ENCODE measurements at places on chromosomes 2 and 18.

GRCh38 chr2:224946895-224947294 is 95.4 kb downstream of the DOCK10 start:
- DNase-seq: no peak

- DNase-seq: no peak
These were observed 232.3 kb upstream of the MYT1L start for GRCh38 chr2:2563309-2563860.

GRCh38 chr2:237673130-237674001 is 46.0 kb downstream of the LRRFIP1 start:
- DNase-seq: peak; percentile 78

DNA sequence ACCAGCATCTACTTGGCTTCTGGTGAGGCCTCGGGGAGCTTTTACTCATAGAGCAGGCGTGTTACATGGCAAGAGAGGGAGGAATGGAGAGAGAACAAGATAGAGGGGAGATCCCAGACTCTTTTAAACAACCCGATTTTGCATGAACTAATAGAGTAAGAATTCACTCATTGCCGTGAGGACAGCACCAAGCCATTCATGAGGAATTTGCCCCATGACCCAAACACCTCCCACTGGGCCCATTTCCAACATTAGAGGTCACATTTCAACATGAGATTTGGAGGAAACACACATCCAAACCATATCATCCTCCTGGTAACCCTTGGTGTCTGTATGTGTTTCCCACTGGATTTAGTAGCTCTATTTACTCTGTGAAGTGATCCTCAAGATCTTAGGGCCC is 249.9 kb upstream of the SP5 start:
- DNase-seq: peak; percentile 6

GRCh38 chr2:196220671-196221070 is 49.3 kb upstream of the STK17B start:
- no peak for DNase-seq

DNA sequence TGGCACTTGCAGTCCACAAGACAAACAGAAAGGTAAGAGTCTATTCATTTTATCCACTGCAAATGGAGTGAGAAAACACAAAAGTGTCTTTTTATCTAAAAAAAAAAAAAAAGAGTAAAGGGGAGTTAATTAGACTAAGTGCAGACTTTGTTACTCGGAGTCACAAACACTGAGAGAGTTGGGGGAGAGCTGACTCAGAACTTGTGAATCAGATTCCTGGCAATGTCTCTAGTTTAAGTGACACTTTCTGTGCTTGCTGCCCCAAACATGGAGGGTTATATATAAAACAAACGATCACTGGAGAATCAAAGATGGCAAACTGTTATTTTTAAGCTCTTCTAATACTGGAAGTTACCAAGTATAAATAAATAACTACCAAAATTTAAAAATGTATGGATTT is 505.8 kb upstream of the NRP2 start:
- no peak for DNase-seq

DNA sequence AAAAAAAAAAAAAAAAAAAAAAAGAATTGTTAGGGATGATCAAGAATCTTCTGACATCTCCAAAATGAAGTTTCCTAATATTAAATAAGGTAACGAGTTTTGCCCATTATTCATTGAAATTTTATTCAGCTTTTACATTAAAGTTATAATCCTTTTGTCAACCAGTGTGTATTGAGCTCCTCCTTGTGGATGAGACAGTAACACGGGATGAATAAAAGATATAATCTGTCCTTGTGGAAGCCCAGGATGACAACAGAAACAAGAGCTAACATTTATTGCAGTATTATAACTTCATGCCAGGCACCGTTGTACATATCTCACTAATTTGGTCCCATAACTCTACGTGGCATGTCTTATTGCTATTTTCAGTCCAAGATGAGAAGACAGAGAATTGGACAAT is 33.4 kb upstream of the SERPINB7 start:
- no peak for DNase-seq

DNA sequence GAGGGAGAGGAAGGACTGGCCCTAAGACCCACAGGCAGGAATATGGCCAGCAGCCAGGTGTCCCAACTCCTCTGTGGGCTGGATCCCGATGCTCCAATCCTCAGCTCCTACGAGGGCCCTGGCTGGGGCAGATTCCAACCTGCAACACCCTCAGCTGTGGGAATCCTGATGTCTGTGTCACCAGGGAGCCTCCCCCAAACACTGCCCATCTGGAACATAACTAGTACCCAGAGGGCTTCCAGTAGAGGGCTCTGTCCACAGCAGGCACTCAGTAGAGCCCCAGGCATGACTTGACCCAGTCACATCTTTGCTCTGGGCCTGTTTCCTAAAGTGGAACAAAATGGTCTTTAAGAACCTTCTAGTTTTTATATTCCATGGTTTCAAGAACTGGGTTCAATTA is 20.6 kb upstream of the LOXHD1 start:
- DNase-seq: no peak

- no peak for DNase-seq
These were observed 702.2 kb downstream of the ERBB4 start for GRCh38 chr2:211836409-211836808.

GRCh38 chr2:234593636-234594035 is 96.8 kb upstream of the ARL4C start:
- DNase-seq: no peak

DNA sequence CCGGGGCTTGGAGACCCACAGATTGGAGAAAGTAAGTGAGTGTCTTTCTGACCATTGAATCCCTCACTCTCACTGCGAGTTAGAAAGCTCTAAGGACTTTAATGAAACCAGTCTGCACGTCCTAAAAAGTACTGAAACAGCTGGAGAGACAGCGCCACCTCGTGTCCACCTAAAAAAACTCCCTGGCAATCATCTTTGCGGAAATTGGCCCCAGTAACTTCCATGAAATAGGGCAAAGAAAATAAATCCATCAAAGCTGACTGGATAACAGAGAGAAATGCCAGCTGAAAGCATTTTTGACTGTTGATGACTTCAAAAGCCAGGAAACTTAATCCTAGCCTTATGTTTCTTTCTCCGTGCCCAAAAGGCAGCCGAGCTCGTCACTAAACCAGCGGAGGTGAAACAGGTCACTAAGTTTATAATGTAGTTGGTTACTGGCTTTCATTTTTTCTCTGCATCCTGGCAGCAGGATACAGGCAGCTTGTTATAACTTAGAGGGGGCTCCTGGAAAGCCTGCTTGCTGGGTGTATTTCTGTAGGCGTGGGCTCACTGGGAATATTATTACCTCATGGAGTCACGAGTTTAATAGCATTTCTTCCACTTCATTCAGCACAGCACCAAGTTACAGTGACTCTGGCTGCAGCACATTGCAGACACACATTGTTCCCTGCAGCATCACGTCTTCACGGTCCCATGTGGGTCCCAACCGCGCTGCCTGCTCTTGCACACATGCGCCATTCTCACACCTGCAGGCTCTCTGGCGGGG is 266.5 kb downstream of the HRH4 start:
- DNase-seq: peak; percentile 57

DNA sequence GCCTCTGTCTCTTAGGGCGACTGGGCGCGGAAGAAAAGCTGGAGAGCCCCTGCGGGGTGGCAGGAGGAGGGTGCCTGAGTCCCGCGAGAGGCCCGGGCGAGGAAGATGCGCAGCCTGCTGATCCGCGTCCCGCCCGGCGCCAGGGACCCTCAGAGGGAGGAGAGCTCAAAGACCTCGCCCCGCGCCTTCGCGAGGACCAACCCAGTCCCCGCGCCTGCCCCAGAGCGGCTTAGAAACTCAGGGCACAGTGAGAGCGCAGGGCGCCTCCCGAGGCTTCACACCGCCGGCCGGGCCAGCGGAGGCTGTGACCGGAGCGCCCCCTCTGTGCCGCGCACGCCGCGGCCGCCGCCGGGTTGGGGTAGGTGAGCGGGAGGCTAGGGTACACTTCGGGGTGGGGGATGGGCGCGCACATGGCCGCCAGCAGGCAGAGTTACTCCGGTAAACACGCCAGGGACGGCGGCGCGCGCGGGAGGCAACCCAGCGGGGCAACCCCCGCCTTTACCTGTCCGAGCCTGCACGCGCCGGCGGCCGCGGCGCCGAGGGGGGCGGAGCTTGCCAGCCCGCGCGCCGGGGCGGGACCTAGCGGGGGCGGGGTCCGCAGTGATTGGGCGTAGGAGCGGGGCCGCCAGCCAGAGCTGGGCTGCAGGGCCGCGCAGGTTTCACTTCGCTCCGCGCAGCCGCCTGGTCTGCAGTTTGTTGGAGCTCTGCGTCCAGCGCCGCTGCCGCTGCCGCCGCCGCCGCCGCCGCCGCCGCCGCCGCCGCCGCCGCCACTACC is at the start of gene BCL2L11:
TSS of gene BCL2L11 (plus strand) at position 662 of the 775 bp plus-strand sequence. CDS start 2,832 bp downstream, outside the sequence.
- DNase-seq: peak; percentile 96

DNA sequence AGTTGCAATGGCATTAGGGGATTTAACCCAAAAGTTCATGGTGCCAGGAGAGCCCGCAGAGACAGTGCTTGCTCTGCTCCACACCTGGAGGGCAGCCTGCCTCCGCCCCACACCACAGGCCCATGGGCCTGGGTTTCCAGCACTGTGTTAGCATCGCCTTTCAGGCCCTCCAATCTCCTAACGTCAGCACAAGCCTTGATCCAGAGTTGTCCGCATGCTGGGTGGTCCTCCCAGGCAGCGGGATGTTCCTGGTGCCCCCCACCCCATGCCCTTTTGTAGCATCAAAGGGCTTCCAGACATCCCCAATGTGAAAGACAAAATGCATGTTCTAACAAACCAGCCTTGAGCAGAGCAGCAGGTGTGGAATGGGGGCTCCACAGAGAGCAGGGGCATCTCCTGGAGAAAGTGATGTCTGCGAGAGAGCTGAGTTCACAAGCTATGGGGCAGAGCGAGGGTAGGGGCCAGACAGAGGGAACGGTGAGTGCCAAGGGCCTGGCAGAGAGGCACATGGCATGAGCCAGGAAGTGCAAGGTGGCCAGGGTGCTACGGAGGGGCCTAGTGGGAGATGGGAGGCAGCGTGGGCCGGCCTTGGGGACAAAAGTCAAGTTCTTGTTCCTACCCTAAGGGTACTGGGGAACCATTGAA is 119.2 kb downstream of the CYP26B1 start:
- peak; percentile 7 for DNase-seq

- peak; percentile 7 for DNase-seq
These were observed 14.5 kb downstream of the TMEM247 start for GRCh38 chr2:46493971-46494250.

DNA sequence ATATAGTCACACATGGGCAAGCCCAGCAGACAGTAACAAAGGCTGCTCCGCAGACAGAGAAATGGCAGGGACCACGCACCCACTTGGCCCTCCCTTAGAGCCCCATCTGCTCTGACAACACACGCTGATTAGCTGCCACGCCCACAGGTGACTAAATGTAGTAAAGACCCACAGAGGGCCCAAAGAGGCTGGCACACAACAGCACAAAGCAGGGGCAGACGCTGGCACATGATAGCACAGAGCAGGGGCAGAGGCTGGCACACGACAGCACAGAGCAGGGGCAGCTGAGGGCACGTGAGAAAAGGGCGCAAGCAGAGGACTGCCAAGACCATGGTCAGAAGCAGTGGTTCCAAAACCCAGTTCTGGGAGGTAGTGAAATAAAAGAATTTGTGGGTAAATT is 10.6 kb downstream of the AFG3L2 start:
- DNase-seq: no peak

DNA sequence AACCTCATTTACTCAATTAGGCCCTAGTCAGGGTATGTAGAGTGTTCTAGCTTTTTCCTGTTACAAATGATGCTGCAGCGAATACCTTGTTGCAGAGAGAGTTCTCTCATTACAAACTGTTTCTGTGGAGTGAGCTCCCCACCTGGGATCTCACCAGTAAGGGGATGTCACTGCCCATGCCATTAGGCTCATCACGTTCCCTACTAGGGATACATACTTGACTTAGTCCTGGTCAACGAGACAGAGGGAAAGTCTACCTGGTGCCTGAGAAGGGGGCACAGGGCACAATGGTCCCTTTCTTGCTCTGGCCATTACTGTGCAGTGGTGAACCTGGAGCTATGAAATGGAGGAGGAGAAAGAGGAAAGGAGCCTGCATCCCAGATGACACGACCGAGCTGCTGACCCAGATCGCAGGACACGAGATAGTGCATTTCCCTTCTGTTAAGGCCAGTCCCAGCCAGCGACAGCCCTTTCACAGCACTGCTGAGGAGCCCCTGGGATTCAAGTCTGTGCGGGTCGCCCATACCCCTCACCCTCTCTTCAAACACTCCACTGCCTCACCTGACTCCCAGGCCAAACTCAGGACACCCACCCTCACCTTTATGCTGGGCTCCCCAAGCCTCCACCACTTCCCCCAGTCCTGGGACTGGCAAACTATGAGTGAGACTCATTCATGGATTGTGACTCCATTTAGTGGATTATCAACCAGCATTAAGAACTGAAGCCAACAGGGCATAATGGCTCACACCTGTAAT is 16.0 kb downstream of the MALL start:
- DNase-seq: no peak

- DNase-seq: peak; percentile 21
These were observed 214.0 kb downstream of the CYP26B1 start for GRCh38 chr2:71933467-71934319.

- DNase-seq: no peak
These were observed 122.2 kb upstream of the OSR1 start for GRCh38 chr2:19480673-19481072.

DNA sequence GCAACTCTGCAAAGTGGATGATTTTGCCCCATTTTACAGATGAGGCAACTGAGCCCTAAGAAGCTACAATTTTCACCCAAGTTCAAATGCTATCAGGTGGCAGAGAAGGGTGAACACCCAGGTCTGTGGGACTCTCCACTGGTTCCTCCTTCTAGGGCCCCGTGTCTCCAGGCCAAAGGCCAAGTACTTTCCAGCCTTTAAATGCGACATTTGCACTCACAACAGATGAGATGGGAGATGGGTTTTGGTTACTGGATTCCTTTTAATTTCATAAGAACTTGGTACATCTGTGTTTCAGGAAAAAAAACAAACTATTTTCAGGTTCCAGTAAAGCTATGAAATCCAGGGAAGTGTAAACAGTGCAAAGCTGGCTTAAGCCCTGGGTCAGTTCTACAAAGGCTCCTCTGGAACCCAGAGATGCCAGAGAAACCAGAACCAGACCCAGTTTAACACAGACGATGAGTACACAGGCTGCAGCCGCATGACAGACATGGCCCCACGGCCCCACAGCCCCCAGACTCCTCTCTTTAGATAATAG is 361.7 kb downstream of the ANAPC1 start:
- no peak for DNase-seq

DNA sequence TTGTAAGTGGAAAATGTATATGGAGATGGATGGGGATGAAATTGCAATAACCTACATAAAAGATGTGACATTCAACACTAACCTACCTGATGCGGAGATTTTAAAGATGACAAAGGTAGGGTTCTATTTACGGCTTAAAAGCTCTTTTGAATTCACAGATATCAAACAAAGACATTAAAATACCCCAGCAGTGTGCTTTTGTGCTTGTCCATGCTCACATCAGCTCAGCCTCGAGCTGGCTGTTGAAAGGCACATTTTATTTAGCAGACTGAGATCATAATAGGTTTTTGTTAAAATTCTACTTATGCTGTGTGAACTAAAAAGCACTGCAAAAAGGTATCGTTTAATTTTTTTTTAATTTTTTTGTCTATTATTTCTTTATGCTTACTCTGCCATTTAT is 96.0 kb upstream of the CDCA7 start:
- no peak for DNase-seq

DNA sequence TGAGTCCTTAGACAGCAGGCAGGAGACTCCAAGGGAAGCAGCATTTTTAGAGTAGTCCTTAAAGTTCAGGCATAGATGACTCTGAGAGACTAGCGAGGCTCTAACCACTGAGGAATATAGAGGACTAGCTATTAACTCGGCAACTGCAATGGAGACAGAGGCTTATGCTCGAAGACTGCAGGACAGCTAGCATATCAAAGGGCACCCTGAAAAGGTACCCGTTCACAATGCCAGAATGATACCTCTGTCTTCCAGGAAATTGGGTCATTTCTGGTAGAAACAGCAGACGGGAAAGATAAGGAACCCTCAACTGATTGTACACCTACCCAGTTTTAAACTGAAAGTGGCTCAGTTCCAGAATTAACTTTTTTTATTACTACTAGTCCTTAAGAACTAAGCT is 1204.0 kb upstream of the ZEB2 start:
- no peak for DNase-seq
